CD4-positive, CD25-positive, alpha-beta regulatory T cell (primary cell): ENCODE measurements at places on chromosomes 7 and 10. TPM values are rescaled to one million over a fixed set of nuclear protein-coding genes. Genes with fewer than 3 reads are reported as not detected.

Gene JAKMIP3
- not detected for polyA plus RNA-seq

Gene PPP1R17
- polyA plus RNA-seq, result not detected

Gene PTPRZ1
- polyA plus RNA-seq, result not detected

Gene CYP26C1
- not detected for polyA plus RNA-seq

Gene STOX1
- not detected for polyA plus RNA-seq

Gene DGKI
- polyA plus RNA-seq, result not detected

Gene PRKG1
- not detected for polyA plus RNA-seq

Gene DIP2C
- polyA plus RNA-seq, result 0.47 TPM

Gene SDHAF3
- 39.4 TPM for polyA plus RNA-seq

Gene AKR1C3
- polyA plus RNA-seq, result 8.9 TPM

Gene XRCC2
- polyA plus RNA-seq, result 0.12 TPM

Gene LAMB1
- not detected for polyA plus RNA-seq
